Right hindlimb (tissue), 1 donor: ENCODE measurements at places on chromosomes 12 and 14.

DNA sequence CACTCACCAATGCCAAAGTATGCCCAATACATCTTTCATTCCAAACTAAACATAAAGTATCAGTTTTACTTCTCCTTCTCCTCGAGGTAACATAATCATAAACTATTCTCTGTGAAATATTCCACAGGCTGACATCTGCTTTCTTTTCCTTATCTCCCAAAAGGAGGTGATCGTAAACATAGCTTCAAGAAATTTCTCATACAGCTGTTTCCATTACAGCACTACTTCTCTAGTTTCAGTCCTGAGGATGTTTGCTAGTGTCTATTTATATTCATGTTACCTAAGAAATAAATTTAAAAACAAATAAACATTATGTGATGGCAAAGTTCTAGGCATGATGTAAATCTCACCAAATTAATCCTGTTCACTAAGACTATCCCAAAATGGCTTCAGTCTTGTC, 90.1 kb upstream of the CPSF6 start:
- no peak for DNase-seq

- peak; percentile 47 for DNase-seq
Observed at GRCh38 chr12:131116468-131117117, 162.9 kb downstream of the ADGRD1 start.

- no peak for DNase-seq
Observed at GRCh38 chr12:33770652-33771051, 251.6 kb upstream of the ALG10 start.

- no peak for DNase-seq
Observed at GRCh38 chr12:50353869-50354593, 42.4 kb downstream of the FAM186A start.

DNA sequence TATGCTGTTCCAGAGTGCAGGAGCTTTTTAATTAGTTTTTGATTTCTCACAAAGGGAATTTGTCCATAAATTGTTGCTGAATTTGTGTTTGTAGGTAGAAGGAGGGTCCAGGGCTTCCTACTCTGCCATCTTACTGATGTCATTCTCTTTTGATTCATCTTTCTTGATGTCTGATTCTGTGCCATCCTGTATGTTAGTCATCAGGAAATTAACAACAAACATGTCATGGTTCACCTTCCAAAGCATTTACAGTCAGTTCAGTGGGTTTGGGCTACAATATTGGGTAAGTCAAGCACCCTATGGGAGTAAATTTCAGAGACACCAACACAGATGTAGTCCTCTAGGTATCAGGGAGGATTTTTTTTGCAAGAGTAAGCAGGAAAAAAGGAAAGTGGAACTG, 135.2 kb upstream of the SLC38A2 start:
- DNase-seq: no peak

- no peak for DNase-seq
Observed at GRCh38 chr14:78567343-78567742, 397.2 kb downstream of the NRXN3 start.

GRCh38 chr14:56189307-56189706, 71.1 kb downstream of the PELI2 start:
- DNase-seq: no peak

DNA sequence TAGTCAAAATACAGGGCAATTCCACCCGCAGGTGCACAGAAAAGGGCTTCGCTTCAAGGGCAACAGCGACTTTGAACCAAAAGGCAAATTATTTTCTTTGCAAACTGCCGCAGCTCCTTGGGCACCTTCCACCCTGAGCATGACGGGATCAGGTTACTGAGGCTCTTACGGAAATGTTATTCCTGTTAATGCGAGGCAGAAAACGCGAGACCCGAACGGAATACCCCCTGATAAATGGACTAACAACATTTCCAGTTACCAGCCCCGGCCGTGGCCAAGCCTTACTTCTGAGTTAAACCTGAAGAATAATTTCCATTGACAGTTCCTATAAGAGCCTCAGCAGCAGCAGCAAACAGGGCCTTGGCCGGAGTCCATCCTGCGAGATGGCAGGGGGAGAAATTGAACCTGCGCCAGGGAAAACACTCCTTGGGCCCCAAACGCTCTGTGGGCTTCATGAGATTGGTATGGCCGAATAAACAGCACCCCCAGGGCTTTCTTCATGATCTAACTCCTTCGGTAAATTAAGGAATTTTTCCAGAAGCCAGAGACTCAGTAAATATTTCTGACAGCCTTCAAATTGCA, 70.0 kb upstream of the DICER1 start:
- DNase-seq: no peak

- peak; percentile 48 for DNase-seq
Observed at GRCh38 chr12:23950210-23950774, 822 bp upstream of the SOX5 start.

DNA sequence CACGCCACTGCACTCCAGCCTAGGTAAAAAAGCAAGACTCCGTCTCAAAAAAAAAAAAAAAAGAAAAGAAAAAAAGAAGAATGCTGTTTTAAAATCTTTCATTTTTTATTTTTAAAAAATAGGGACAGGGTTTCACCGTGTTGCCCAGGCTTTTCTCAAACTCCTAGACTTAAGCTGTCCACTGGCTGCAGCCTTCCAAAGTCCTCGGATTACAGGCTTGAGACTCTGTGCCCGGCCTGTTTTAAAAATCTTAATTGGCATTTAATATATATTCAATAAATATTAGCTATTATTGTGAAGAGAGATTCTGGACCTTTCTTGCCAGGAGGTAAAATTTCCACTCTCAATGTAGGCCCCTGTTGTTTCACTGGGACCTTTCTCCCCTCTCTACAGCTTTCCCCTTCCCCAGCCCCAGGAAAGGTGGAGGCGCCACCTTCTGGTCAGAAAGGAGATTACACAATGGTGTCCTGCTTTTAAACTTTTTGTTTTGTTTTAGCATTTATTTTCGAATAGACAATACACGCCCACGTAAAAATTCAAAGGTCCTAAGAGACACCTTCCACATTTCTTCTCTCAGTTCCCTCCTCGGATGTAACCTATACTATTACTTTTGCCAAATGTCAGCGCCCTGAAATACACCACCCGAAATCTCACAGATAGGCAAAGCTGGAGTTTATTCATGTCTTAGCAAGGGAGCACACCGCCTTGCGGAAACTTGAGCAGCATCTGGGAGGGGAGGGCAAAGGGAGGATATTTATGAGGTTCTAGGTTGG, 23.8 kb upstream of the PHC1 start:
- DNase-seq: peak; percentile 69

DNA sequence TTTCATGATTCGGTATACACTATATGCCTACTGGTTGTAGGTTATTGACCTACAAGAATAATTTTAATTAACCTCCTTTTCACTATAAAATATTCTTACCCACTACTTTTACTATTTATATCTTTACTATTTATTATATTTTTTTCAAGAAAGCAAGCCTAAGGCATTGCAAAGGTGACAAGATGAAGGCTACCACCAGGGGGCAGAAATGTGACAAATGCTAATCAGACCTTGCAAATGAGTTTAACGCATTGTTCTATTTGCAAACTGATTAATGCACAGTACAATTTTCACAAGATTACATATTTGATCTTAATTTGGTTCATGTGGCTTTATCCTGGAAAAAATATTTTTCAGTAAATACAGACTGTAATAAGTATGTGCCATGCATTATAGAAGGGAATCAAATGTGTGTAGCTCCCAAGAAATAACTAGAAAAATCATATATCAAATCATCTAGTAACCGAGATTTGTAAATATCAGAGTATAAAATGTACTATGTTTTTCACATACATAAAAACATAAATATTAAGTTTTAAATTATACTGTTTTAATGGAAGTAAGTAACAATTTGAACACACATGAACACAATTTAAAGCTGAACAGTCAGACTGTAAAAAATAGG, 107.0 kb downstream of the ADAMTS20 start:
- DNase-seq: no peak

DNA sequence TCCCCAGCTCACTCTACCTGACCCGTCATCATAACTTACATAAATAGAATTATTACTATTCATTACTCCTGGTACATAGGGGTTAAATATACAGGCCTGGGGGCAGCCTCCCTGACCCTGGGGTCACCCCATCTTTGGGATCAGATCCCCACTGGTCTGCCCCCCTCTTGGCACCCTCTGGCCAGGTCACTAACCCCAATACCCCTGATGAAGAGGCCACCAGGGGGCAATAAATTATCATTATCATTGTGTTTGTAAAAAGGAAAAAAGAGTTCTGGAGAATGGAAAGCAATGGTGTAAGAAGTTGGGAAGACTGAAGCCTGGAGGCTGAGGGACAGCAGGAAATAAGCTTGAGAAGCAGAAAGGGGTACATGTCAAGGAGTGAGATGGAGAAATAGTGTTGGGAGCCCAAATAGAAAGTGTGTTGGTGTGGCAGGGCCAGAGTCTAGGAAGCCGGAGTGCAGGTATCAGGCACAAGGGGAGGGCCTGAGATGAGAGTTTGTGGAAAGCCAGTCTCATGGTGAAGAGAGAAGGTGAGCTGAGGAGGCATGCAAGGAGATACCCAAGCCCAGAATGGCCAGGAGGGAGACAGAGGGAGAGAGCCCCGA, 6.1 kb upstream of the AAAS start:
- DNase-seq: no peak

- no peak for DNase-seq
Observed at GRCh38 chr12:74890237-74890599, 319.4 kb downstream of the KCNC2 start.

- peak; percentile 82 for DNase-seq
Observed at GRCh38 chr12:5988659-5989116, 43.6 kb upstream of the ANO2 start.

DNA sequence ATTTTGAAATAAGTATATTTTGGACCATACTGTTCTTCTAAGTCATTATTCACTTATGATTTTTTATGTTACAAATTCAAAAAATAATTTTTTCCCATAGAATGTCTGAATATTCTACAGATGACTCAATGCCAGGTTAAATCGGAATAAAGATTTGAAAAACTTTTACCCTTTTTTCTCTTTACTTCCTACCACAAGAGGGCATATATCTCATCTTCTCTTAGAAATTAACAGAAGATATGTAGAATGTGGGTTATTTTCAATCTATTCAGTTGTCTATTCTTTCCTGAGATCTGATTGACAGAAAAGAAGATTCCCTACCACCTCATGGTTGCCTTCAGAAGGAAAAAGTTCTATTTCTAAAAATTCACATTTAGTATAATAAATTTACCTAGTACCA, 53.0 kb upstream of the KITLG start:
- DNase-seq: no peak

GRCh38 chr14:74950795-74951442, 4.5 kb downstream of the PGF start:
- DNase-seq: no peak

DNA sequence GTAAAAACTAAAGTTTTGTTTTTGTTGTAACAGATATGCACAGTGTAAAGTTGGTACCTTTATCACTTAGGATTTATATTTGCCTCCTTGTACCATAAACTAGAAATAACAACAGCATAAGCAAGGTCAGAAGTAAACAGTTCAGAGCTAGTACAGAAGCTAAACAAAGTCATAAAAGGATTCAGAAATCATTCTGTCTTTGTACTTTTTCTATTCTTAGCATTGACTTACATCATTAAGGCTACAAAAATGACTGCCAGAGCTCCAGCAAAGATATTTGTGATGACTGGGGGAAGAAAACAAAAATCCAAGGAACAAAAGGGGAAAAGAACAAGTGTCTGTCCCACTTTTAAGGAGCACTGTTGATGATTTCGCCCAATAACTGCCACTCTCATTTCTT, 347.2 kb downstream of the CCDC91 start:
- DNase-seq: no peak

- DNase-seq: peak; percentile 62
Observed at GRCh38 chr14:32934881-32935633, 3.6 kb upstream of the NPAS3 start.

GRCh38 chr12:44763021-44763420, 113.1 kb downstream of the NELL2 start:
- DNase-seq: no peak

- no peak for DNase-seq
Observed at GRCh38 chr14:102986810-102987579, 64.5 kb downstream of the AMN start.

DNA sequence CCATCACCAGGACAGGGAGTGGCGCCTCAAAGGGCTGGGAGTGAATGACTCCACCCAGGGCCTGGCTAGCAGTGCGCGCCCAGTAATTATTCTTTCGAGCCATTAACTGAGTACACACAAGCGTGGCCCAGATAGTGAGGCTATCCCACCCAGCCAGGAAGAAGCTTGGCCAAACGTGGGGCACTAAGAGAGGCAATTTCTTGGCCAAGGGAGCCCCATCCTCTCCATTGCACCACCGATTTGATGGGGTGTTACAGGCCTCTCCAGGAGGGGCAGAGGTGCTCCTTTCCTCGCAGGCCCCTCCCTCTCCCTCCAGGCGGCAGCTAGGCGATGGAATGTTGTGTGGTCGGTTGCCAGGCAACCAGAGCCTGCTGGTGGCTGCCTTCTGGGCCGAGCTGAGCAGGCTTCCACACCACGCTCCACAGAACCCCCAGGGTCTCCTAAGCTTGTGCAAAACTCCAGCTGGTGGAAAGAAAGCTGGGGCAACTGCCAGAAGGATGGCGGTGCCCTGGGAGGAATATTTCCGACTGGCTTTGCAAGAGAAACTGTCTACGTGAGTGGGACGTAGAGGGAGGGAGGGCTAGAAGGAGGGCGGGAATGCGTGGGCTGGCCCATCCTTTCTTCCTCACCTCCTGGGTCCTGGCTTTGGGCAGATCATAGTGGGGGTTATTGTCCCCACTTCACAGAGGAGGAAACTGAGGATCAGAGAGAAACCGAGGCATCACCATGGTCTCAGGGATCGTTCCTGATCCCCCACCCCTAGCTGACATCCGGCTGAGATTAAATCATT, at the start of gene CFAP73:
TSS of gene CFAP73 (plus strand) at position 364 of the 790 bp plus-strand sequence. CDS start at position 498, 134 bp downstream.
- DNase-seq: peak; percentile 88

GRCh38 chr12:10363914-10364814, 25.7 kb downstream of the KLRK1 start:
- DNase-seq: peak; percentile 60

DNA sequence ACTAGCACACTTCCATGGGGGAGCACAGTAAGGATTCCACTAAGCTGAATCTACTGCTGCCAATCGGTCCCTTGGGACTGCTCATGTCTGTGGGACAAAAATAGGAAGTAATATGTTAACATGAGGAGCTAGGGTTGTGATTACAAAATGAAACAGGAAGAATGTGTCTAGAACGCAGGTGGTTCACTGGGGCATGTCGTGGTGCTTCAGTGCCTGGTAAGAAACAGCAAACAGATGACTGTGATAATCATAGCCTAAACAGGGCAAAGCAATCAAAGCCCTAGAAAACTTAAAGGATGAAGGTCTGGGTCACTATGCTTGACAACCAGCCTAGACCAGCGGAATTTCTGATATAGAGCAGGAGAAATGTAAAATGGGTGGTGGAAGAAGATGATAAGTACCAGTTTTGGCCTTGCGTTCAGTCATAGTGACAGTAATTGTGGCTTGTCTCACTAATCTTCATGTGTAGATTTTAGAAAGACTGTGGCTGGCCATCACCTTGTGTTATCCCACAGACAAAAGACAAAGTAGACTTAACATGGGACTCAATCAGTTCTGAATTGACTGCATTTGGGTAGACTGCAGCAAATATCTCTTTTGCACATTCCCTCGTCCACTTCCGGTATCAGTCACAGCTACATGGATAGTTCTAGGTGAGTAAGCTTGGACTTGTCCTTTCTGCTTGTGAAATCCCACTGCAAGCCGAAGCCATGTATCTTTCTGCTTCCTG, 51.4 kb downstream of the WASHC3 start:
- no peak for DNase-seq

- DNase-seq: no peak
Observed at GRCh38 chr12:126507231-126507630, 1442.0 kb downstream of the AACS start.

- DNase-seq: no peak
Observed at GRCh38 chr14:62443796-62444195, 601.5 kb downstream of the KCNH5 start.
